Immature natural killer cell (primary cell): ENCODE measurements at places on chromosomes 3 and 15.

DNA sequence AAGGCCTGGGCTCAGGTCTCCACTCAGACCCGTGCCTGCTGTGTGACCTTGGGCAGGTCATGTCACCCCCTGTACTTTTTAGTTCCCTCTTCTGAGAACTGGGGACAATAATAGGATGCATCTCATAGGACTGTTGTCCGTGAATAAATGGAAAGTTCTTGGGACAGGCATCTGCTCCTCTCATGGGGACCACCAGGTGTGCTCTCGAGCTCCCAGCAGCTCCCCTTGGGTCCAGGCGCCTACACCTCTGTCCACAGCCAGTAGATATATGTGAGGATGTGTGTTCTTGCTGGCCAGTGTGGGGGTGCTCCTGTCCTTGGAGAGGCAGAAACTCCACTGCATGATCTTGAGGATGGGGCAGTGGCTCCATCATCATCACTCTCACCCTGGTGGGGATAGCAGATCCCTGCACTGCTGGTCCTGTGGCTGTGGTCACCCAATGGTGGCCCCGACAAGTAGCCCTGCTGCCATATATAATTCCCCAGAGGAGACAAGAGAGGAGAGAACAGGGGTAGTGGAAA, 257.6 kb upstream of the TLE3 start:
- no peak for DNase-seq

- DNase-seq: no peak
These were observed 326.7 kb upstream of the THBS1 start for GRCh38 chr15:39254181-39254580.

- no peak for DNase-seq
These were observed 8.3 kb upstream of the ANKDD1A start for GRCh38 chr15:64903326-64903950.

- DNase-seq: no peak
These were observed 60.3 kb downstream of the RGMA start for GRCh38 chr15:93028632-93029213.

DNA sequence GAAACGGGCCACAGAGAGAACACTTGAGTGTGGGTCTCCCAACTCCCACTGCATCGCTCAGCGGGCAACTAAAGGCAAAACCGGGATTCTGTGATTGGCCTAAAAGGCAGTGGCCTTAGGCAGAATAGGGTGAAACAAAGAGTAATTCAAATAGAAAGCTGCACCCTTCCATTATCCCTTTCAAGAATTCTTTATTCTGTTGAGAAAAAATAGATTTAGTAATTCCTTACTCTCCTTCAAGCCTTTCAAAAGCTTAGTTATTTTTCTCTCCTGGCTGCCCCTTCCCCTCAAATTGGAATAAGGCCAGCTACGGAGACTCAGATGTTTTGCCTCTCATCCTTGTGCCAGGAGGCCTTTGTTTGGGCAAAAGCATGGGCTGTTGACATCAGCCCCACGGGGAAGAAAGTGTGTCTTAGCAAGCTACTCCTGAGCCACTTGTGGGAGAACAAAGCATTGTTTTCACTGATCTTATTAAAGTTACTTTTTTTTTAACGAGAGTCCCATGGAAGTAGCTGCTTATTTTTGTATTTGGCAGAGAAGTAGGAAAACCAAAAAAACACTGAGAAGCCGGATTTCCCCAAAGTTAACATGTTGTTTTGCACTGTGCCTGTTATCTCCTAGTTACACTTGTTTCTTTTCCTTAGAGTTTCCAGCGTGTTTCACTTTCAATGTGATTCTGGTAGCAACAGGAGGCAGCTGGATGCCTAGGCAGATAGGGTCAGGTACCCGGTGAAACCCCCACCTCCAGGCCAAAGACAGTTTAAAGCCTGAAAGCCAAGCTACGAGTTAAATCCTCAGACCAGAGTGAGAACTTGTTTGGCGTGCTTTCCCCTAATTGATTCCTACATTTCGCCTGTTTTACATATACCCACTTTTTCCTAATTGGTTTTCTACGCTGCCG, 2.2 kb downstream of the ST6GAL1 start:
- DNase-seq: no peak

- no peak for DNase-seq
These were observed 6.5 kb upstream of the VILL start for GRCh38 chr3:37984051-37984450.

DNA sequence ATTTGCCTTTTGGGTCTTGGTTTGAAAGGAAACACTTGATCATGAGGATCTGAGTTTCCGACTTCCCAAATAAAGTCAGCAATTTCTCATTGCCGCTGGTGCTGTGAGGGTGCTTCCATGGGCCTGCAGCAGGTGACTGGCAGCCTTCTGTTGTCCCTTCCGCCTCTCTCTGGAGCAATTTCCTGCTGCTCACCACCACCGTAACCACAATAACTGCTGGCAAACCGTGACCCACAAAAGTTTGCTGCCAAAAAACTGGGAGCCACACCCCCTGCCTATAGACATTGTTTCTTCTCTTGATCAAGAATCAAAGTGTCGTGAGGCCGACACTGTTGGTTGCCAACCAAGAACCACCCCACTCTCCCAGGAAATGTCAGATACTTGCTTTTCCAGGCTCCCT, 164.0 kb downstream of the NR2F2 start:
- no peak for DNase-seq

DNA sequence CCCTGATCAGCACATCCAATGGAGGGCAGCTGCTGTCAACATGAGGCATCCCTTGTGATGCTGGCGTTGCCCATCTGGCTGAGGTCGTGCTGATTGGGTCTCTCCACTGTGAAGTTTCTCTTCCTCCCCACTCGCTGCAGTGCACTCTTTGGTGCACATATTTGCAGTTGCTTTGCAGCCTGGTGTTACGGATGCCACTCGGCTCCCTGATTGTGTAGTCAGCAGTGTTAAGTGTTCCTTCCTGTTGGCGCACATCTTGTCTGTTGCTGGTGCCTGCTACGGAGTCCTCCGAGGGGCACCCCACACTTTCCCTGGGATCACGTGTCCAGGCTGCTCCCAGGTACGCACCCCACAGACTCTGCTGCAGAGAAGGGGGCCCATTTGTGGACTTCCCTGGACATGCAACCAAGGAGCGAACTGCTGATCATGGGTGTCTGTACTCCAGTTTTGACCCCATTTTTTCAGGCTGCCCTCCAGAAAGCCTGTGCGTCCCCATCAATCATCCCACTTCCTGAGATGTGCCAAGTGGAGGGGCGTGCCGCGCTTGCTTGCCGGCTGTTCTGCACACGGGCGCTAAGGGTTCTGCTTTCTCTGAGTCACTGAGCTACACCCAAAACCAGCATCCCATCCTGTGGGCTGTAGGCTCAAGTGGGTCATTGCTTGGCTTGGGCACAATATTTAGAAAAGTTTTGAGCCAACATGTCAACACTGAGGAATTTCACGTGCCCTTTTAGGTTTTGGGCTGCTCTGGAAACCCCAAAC, 98.6 kb downstream of the FBLN2 start:
- no peak for DNase-seq

- no peak for DNase-seq
These were observed 84.3 kb upstream of the TNFSF10 start for GRCh38 chr3:172607305-172608121.

DNA sequence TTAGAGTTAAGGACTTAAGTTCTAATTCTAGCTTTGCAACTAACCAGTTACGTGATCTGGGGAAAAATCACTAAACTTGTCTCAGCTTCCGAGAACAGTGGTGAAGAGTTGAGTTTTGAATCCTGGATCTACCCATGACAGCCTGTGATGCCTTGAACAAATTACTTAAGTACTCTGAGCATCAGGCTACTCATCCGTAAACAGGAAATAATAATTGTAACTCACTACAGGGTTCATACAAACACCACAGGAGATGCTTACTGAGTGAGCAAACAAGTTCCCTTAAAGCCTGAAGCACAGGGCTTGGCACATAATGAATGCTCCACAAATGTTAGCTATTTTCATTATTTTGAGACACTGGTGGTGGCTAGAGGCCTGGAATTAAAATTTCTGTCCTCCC, 158.8 kb downstream of the ERC2 start:
- no peak for DNase-seq

DNA sequence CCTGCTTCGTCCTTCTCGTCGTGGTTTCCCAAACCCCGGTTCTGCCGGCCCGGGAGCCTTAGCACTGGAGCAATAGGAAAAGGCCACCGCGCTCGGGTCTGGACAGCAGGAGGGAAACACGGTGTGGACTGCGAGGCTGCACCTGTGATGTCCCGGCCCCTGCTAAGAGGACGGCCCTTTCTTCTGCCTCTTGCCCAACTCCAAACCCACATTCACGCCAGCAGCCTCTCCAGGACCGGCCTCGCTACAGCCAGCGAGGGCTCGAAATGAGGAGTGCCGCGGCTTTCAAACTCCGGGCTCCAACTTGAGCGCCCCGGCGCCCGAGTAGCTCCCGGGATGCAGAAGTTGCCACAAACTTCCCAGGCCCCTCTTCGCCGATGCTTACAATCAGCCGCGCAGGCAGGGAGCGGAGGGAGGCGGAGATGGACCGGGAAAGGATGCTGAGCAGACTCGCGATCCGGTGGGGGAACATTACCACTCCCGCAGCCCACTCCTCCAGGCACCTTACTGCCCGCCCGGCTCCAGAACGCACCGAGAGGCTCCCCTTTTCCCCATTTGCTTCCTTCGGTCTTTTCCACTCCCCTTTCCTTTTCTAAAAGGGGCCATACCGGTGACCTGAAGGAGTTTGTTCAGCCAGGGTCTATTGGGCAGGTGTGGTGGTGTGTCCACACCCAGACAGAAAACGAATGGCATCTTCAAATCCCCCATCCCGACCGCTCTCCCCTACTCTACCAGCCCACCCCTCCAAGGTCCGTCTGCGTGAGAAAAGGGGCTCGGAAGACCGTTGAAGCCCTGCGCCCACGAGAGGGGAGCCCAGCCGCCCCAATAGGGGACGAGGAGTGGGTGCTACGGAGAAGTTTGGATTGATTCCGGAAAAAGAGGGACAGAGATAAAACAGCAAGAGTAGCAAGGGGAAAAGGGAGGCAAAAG, 18.8 kb upstream of the SATB1 start:
- DNase-seq: no peak

DNA sequence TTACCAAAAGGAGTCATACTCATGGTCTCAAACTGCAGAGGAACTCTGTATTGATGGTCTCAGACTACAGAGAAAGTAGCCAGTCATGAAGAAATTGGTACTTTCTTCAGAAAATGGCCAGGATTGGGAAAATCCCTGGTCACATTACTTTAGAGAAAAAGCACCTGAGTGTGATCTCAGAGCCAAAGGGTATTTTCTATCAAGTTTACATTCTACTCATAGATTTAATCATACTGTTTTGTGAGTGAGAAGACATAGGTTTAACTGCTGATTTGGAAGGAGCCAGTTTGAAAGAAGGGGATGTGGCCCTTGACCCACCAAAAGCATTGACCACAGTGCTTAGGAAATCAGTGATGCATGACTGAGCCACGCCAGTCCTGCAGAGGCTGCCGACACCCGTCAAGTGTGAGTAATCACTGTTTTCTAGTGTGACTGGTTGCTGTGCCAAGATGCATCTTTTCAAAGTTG, 203.6 kb downstream of the AKAP13 start:
- peak; percentile 48 for DNase-seq

- no peak for DNase-seq
These were observed 34.0 kb downstream of the SPTSSB start for GRCh38 chr3:161337311-161337710.

GRCh38 chr3:9700536-9700935, 3.1 kb upstream of the CPNE9 start:
- DNase-seq: no peak

- DNase-seq: no peak
These were observed 3.4 kb upstream of the P3H2 start for GRCh38 chr3:190124067-190124466.

GRCh38 chr15:51267703-51268083, 70.7 kb downstream of the CYP19A1 start:
- DNase-seq: no peak

GRCh38 chr3:4426782-4427344, 40.2 kb downstream of the SUMF1 start:
- no peak for DNase-seq

- no peak for DNase-seq
These were observed 161.2 kb downstream of the FRMD5 start for GRCh38 chr15:44033894-44034293.

GRCh38 chr3:25084016-25084415, 344.0 kb upstream of the RARB start:
- no peak for DNase-seq

GRCh38 chr15:25451501-25451900, 12.7 kb upstream of the UBE3A start:
- DNase-seq: no peak

GRCh38 chr15:94352636-94353487, 121.5 kb downstream of the MCTP2 start:
- DNase-seq: no peak

- DNase-seq: no peak
These were observed 110.5 kb upstream of the STT3B start for GRCh38 chr3:31422237-31422636.

DNA sequence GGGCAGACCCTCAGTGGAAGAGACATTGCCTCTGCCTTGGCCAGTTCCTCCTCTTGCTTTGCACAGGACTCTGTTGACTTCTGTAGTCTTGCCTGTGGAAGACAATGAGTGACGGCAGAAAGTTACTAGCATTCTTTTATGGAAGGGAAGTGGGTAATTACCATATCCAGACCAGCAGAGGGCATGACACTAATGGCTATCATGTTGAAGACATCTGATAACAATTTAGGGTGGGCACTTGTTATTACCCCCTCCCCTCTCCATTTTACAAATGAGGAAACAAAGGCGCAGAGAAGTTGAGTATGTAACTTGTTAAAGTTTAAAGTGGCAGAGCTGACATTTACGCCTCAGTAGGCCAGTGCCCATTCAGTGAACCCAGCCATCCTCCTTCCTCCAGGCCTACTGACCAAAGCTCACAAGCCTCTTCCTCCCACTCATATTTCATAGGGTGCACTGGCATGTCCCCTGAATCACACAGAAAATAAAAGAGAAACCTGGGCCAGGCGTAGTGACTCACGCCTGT, 48.2 kb upstream of the FMN1 start:
- DNase-seq: no peak

GRCh38 chr15:76060118-76060989, 569 bp downstream of the TMEM266 start:
- peak; percentile 59 for DNase-seq

DNA sequence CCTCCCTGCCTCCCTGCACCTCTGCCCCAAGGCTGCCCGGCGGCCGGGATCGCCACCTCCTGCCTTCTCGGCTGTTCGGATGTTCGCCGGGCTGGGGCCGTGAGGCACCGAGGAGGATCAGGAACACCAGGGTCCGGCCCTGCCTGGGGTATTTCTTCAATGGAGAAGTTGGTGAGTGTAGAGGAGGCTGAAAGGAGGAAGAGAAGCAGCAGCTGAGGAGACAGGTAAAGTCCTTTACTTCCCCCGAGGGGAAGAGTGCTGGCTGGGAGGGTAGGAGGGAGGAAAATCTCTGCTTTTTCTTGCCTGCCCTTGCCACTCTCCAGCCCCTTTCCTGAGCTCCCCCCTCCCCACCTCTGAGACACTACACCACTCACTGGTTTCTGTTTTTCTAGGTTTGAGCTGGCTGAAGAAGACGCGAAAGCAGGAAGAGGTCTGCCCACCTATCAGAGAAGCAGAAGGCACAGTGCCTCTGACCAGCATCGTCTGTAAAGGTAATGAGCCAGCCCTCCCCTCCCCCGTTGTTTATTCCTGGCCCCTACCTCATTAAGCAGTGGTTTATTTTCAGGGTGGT, 519 bp downstream of the ASB7 start:
- peak; percentile 41 for DNase-seq
